NCI-H1092 (cell line): ENCODE measurements at places on chromosomes 4 and X.

DNA sequence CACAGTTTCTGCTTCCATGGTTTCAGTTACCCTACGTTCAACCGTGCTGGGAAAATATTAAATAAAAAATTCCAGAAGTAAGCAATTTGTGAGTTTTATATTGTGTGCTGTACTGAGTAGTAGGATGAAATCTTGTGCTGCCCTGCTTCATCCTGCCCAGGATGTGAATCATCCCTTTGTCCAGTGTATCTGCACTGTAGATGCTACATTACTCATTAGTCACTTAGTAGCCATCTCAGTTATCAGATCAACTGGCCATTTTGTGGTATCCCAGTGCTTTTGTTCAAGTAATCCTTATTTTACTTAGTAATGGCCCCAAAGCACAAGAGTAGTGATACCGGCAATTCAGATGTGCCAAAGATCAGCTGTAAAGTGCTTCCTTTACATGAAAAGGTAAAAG, 97.9 kb downstream of the COX18 start:
- no peak for DNase-seq

DNA sequence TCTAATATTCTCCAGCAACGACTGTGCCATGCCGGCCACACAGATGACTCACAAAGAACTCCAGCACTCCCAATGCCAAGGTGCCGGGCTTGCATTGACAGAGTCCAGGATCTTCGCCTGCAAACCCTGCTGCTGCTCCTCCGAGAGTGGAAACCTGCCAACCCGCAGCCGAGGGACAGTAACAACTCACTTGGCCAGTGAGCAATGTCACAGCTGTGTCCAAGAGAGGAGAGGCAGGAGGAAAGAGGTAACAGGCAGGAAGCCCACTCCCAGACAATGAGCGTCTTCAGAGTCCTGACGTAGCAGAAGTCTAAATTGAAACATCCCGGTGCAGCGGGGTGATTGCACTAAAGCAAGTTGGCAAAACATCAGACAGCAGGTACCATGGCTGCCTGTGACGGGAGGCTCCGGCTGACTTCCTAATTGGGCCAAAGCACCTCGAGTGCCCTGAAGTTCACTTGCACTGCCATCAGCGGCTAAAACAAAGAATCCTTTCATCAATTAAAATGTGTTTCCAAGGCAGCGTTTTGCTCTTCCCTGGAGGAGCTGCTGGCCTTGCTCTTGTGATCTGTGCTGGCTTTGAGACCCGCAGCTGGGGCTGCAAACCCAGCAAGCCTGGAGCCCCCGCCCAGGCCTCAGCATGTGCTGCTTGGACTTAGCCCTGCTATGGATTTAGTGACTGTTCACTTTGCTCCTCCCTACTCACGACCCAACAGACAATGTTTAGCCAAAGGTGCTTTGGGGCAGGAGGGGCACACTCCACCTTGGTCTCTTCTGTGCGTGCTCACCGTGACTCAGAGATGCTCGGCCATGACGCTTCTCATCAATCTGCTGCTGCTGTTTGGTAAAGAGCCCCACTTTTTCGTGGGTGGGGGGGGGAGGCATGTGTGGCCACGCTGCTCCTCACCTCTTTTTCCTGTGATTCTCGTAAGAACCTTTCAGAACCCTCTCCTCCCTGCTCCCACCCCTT, 36.5 kb downstream of the DCTD start:
- DNase-seq, result peak; percentile 31

DNA sequence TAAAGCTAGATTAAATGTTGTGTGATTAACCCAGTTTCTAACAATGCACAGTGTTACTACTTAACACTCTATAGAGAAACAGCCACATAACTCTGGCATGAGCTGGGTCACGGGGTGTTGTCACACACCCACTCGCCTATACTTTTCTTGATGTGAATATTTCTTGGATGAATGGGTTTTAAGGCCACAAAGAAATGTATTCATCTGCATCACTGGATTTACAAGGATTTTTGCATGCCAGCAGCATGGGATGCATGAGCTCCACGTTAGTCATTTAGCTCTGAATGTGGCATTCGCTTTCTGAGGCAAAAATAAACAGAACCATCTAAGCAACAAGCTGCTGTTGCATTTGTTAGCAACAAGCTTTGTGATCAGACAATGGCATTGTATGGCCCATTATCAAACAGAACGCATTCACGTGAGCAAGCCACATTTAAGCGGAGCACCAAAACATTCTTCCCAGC, 89.7 kb downstream of the LRP2BP start:
- DNase-seq, result no peak

- no peak for DNase-seq
Observed at GRCh38 chr4:176333076-176333475, 13.3 kb downstream of the SPCS3 start.

DNA sequence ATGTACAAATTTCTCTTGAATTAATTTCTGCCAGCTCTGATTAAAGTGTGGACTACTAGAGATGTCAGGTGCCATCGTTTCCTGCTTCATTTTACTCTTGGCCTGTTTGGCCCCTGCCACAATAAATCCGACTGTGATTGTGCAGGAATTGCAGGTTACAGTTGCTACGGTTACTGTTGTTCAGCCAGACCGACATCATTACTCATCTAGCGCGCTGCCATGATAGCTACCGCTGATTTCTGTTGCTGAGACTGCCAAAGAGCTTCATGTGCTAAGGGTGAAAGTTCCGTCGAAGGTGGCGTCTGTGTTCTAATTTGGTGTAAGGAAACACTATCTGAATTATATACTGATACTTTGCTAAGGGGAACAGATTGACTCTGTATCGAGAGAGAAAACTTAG, 22.1 kb downstream of the SLIT2 start:
- no peak for DNase-seq

- no peak for DNase-seq
Observed at GRCh38 chr4:113739197-113739596, 22.3 kb downstream of the CAMK2D start.

DNA sequence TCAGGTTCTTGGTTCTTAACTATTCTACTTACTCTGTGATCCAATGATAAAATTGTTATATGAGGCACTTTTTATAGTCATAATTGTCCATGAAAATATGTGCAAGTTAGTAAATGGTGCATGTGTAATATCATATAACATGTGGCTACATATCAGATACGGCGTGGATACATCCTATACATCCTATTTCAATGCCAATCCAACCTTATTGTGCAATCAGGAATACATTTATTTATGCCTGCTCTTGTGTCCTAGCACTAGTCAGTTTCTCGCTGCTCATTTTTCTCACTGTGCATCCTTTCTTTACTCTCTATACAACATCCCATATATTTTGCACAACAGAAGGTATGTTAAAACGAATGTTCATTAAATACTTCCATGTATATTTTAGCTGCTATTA, 1141.1 kb downstream of the FAT4 start:
- DNase-seq, result no peak

DNA sequence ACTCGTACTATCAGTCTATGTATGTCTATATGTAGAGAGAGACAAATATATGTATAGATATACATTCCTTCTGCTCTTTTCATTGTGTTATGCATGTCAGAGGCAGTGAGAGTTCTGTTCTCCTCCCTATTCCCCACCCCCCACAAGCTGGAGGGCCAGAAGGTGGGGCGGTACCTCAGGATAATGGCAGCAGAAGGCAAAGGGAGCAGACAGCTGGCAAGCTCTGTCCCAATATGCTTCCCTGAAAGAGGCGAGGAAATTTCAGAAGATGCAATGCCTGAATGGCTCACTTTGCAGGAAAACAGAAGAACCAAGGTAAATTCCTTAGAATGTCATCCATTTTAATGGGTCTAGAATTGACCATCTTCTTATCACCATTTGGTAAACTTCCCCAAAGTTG, 114.4 kb downstream of the NAA11 start:
- DNase-seq, result no peak

GRCh38 chrX:108537005-108537404, 97.4 kb downstream of the COL4A5 start:
- peak; percentile 1 for DNase-seq

DNA sequence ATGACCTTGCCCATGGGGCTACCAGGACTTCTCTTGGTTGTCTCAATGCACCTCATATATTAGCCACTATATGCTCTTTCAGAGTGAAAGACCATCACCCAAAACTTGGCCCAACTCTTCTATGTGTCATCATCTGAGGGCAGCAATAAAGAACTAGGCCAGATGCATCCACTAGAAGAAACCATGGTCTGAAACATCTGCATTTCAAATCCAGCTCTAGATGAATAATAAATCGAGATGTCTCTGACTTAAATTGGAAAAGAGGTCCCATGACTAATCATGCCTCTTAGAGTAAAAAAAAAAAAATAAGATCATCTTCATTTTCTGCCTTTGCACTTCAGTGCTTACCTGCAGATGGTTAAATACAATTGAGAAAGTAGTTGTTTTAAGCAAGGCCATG, 397.6 kb upstream of the PITX2 start:
- no peak for DNase-seq

- DNase-seq, result no peak
Observed at GRCh38 chrX:21838937-21839333, 482 bp upstream of the MBTPS2 start.

DNA sequence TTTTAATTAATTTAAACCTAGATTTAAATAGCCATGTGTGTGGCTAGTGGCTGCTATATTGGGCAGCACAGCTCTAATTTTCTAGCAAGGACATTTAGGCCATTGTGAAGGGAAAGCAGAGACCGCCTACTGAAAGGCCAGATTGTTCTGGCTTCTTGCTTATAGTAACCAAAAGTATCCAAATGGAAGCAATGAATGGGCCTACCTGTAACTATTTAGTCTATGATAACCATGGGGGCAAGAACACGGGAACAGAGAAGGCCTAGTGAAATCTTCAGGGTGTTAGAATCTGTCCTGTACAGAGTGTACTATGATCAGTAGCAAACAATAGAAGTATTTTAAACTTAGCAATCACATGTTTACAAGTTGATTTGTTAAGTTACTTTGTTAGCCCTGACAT, 16.5 kb upstream of the HPRT1 start:
- no peak for DNase-seq

DNA sequence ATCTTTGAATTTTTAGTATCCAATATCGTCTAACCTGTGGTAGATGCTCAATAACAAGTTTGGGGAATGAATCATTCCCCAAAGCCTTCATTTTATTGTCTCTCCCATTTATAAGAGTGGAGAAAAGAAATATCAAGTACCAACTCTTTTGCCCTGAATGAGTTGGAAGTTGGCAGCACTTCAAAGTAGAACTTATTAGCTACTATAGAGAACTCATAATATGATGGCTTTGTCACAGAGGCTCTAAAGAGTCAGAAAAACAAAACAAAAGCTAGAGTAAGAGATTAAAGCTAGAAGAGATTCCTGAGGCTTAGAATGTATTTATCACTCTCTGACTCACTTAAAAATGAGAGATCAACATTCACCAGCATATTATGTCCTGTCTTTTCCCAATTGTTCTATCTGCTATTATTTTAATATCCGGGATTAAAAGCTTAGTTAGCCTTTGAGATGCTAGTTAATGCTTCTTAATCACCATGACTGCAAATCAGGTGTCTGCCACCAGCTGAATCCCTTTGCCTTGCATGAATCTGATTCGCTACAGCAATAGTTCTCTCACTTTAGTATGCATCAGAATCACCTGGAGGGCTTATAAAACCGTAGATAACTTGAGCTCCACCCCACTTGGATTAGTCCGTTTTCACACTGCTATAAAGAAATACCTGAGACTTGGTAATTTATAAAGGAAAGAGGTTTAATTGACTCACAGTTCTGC, 77.9 kb downstream of the PALLD start:
- no peak for DNase-seq

DNA sequence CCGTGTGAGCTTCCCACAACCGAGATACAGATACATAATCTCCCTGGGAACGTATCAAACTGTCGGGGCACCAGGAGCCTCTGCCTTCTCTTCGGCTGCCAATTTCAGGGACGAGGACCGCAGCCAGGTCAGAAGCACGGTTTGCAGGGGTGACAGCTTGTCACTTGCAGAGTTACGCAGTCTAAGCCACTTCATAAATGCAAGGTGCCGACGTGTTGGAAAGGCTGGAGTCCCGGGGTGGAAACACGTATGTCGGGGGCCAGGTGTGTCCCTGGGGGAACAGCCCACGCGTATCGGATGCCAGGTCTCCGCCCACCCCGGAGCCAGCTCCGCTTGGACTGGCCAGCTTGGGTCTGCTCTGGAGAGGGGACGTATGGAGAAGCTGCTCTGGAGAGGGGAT, 76.3 kb upstream of the SHOX start:
- DNase-seq, result no peak

GRCh38 chr4:89166971-89167475, 55.7 kb downstream of the TIGD2 start:
- no peak for DNase-seq

- DNase-seq, result peak; percentile 41
Observed at GRCh38 chrX:119488749-119489148, 20.5 kb downstream of the SLC25A5 start.

DNA sequence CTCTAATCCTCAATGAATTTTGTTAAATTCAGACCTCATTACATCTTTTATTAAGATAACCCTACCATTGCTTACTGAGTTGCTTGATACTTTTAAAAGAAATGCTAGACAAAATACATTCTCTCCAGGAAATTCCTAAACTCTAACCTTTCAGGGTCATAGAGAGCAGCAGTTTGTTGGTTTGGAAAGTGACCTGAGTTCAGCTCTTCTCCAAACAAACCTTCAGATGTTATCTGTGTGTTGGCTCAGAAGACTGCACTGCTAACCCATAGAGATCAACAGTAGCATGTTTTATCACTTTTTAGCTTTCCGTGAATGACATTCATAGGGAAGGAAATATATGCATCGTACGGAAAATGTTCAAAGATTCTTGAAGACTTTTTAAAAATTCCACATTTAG, 101.8 kb upstream of the VEGFC start:
- no peak for DNase-seq

DNA sequence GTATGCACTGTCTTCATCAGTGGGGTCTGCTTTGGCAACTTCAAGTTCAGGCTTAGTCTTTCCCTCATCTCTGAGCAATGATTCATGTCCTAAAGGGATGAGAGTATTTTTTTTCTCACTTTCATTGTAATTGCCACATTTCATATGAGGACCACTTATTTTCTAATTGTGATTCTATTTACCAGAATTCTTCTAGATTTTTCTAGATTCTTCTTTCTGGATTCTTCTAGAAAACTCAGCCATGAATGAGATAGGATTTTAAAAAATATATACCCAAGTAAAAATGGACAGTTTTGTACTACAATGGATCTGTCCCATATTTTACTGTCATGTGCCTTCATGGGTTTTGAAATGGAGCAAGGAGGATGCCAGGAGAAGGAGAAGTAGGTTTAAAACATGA, 78.4 kb downstream of the TSPAN7 start:
- DNase-seq, result no peak

DNA sequence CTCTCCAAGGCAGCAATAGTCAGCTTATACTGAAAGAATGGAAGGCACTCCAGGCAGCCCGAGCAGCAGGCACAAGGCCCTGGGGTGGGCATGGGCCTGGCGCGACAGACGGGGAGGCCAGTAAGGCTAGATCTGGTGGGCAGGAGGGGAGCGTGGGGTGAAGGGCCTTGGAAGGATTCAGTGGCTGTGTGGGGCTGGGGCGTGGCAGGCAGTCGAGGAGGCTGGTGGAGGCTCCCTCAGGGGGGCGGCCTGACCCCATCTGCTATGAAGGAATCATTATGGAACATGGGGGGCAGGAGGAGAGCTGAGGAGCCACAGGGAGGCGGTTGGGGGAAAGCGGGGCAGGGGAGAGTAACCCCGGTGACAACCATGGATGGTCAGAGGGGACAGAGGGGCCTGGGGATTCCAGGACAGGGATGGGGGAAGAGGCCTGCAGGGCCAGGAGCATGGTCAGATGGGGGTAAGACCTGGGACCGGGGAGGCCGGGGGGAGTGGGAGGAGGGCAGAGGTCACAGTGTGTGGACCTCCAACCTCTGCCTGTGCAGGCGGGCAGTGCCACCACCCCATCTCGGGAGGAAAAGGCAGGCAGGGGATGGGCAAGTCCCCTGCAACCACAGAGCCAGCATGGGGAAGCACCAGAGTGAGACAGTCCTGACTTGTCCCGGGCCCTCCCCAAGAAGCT, 70.3 kb downstream of the ACOX3 start:
- DNase-seq, result no peak
